ENCODE measurements at places on chromosomes 7 and 10.

DNA sequence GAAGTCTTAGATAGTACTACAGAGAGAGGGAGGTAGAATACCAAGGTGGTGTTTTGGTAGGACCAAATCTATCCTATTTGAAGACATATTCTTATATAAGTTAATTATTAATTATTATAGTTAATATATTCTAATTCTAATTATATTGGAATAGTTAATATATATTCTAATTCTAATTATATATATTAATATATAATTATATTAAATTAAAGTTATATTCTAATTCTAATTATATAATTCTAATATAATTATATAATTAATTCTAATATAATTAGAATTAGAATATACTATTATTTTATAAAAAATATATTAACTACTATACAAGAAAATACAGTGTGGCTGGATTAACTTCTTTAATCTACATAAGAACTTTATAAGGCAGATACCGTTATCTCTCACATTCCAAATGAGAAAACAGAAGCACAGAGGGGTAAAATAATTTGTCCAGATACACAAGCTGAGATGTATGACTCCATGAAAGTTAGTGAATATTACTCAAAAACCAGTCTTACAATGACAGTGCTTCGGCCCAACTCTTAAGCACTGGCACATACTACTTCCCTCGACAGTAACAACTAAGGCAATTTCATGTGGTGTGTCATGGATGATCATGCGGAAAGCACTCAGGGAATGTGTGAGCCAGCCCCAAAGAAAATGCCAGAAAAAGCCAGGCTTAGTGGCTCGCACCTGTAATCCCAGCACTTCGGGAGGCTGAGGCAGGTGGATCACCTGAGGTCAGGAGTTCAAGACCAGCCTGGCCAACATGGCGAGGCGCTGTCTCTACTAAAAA is 42.6 kb downstream of the TYW1B start:
- no peak for DNase-seq

- no peak for DNase-seq
These were observed 37.3 kb downstream of the ZCCHC24 start for GRCh38 chr10:79407811-79408795.

GRCh38 chr7:38307640-38308039 is 34.2 kb upstream of the TARP start:
- no peak for DNase-seq

GRCh38 chr10:127977357-127978009 is 70.6 kb downstream of the PTPRE start:
- no peak for DNase-seq

DNA sequence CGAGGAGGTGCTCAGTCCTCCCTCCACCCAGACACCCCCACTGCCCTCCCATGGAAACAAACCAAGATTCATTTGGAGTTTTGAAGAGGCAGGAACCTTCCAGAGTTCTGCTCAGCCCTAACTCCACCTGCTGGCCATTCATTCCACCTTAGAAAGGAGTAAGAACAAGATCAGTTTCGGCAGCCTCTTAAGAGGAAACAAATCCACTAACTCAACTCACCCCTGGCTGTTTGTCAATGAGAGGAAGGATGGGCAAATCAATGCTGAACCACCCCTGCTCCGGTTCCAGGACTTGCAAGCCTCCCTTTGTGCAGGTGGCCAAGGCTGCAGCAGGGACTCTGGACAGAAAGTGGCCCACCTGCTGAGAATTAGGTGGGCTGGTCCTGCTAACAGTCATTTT is 26.2 kb downstream of the CCDC3 start:
- DNase-seq, result no peak

GRCh38 chr10:48690791-48691660 is 6.4 kb downstream of the WDFY4 start:
- no peak for DNase-seq

DNA sequence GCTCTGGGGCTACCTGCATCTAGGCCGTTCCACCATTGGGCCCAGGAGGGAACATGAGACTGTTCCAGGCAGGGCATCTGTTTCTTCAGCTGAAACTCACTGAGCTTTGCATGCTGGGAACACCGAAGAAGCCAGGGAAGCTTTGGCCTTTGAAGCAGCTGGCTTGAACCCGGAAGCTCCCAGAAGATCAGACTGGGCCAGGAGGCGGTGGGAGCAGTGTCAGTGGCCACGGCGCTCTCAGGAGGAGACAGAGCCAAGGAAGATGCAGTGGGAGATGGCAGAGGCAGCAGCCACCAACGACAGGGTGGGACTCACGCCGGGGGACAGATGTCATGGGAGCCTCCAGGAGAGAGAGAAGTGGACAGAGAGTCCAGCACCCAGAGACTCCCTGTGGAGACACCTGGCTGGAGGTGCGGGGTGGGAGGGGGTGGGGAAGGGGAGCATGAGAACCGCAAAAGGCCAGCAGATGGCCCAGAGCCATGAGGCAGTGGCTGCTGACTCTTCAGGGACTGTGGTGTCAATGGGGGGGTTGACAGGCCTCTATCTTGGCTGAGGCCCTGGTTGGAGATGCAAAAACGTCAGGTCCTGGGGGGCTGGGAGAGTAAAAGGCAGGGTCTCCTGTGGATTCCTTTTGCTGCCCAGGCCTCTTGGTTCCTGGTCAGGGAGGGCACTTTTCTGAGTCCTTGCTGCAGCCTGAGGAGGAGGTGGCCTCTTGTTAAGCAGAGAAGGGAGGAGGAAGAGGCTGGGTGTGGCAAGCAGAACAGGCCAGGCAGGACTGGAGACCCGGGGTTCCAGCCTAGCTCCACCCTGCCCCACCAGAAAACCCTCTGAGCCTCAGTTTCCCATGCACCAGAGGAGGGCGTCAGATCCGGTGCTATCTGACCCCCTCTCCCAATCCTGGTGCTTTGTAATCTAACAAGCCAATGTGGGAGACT is 6.3 kb upstream of the AQP1 start:
- no peak for DNase-seq

DNA sequence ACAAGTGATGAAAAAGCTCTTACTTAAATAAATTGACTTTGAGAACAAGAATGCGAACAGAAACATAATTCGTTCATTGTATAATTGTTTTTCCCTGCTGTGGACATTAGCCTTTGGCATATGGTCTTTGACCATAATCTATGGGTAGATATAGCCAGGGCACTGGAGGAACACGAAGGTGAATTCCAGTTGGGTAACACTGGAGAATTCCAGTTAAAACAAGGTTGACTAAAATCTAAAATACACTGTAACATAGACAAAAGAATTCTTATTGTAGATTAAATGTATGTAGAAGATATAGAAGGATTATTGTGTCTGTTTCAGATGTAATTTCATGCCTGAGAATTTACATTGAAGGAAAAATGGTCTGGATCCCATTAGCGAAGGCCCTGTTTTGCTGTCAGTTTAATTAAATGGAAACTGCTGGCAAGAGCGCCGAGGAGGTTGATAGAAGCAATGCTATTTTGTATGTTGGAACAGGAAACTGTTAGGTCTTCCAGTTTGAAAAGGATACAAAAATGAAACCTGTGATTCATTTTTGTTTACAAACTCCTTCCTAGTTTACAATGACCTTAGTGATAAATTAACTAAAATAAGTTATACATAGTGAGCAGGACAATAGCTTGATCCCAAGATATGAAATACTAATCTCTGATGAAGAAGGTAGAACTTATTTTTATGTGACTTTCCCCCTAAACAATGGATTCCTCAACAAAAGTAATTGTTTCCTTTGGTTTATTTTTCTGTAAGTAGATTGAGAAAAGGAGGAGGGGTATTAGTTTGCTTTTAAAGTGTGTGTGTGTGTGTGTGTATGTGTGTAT is 68.9 kb downstream of the ARID5B start:
- no peak for DNase-seq

DNA sequence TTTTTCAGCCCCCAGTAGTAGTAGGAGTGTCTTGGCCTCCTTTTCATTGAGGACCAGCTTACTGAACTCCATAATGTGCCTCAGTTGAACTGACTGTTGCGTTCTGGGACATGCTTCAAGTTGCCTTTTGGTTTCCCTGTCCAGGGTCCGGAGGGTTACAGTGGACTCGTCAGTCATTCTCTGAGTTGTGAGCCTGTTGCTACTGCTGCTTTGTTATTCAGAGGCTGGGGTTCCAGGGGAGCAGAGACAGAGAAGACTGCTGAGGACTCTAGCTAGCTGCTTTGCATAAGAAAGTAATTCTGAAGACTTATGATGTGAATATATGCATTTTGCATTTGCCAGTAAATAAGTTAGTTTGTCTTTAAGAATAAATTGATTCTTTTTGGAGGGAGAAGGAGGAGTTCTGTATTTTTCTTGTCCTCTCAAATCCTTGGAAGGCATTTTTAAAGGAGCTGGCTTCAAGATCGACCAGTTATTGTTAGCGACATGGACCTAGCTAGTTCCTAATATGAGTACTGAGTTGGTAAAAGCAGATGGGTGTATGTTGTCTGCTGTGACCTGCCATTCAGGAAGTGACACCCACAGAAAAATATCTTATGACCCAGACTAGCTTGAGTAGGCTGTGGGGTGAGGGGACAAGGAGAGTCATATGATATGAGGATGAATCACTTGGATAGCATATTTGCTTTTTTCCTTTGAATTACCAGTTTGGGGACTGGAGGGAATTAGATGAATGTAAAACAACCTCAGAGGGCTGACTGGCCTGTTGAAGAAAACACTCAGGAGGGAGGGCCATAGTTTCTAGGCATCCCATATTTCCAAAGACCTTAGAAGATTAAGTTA is 8.3 kb downstream of the PI4K2A start:
- peak; percentile 31 for DNase-seq

- DNase-seq, result no peak
These were observed 8.3 kb upstream of the FMC1 start for GRCh38 chr7:139332697-139333359.

DNA sequence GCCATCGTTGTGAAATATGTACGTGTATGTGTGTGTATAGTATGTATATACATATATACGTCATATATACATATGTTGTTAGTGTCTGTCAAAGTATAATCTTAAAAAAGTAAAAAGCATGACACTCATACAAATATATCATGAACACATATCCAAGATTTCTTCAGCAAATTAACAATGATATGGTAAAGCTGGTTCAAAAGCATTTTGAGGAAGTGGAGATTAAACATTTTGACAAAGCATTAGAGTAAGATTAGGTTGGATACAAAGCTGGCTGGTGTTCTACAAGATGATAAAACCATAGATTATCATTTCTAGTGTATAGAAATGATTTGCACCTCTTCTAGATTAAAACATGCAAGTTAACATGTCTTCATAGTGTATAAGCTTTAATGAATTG is 771 bp upstream of the NUDCD3 start:
- DNase-seq, result no peak

DNA sequence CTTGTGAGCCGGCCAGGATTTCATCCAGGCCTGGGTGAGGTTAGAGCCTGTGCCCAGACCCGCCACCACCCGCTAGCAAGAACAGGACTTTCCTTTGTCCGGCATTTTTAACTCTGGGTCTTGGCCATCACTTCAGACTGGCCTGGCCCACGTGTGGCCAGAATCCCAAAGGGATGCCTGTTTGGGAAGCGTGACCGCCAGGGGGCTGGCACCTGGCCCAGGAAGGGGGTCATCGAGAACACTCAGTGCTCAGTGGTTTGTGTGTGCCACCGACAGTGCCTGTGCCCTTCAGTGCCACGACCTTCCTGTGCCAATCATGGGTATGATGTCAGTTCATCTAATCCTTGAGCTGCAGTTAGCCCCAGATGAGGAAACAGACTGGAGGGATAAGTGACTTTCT is 85.0 kb downstream of the ZMIZ1 start:
- DNase-seq, result no peak

DNA sequence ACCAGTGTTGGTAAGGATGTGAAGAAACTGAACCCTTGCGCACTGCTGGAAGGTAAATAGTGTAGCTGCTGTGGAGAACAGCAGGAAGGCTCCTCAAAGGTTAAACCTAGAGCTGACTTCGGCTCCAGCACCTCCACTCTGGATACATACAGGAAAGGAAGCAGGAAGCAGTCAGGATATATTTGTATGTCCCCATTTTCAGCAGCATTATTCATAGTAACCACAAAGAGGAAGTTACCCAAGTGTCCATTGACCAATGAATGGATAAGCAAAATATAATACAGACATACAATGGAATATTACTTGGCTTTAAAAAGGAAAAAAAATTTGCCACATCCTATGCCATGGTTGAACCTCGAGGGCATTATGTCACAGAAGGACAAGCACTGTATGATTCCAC is 15.0 kb downstream of the RET start:
- no peak for DNase-seq

DNA sequence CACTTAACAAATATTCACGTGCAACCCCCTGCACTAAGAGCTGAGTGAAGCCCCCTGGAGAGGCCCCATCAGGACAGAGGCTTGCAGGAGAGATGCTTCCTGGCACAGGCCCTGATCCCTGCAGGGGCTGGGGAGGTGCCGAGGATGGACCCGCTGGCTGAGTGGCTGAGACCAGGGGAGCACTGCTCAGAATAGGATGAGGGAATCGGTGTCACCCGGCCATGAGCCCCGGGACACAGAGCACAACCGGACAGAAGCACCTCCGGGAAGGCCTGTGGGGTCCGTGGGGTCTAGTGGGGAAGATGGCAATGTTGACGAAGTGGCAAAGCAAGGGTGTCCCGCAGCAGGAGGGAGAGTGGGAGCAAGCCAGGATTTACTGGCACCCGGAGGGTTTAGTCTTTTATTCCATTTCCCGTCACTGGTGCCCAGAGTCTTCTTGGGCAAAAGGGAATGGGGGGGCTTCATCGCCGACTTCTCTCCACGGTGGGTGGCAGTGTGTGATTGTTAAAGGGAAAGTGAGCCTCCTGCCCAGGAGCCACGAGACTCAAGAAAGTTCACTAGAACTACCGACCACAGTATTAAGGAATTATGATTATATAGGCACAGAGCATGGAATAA is 140.7 kb downstream of the ADARB2 start:
- DNase-seq, result no peak

GRCh38 chr10:5477948-5478693 is 21.2 kb downstream of the CALML5 start:
- no peak for DNase-seq

GRCh38 chr7:96770758-96771157 is 61.1 kb upstream of the SEM1 start:
- no peak for DNase-seq

GRCh38 chr10:84176351-84176750 is 2.8 kb downstream of the GPR15LG start:
- no peak for DNase-seq

GRCh38 chr10:101308051-101308450 is 45.9 kb upstream of the BTRC start:
- DNase-seq, result no peak

- DNase-seq, result no peak
These were observed 461.4 kb downstream of the GRM8 start for GRCh38 chr7:126791306-126791705.

- DNase-seq, result no peak
These were observed 76.2 kb downstream of the CTBP2 start for GRCh38 chr10:125084191-125084613.

DNA sequence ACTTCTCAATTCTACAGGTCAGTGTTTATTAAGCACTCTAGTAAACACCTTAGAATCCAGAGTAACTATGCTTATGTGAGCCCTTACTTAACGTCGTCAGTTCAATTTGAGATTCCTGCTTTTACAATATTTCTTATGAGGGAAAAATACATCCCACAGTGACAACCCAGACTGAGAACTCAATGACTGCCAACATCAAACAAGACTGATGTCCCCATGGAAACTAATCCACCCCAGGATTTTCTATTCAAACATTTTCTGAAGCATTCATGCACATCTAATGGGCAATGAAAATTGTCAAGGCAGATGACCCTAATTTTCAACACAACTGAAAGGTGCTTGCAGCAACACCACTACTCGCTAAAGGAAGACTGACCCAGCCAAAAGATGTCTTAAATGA is 67.0 kb downstream of the ATE1 start:
- DNase-seq, result no peak

Measured in WTC11 (cell line).